Lung microvascular endothelial cell (primary cell): ENCODE measurements at places on chromosomes 2 and 18. TPM values are rescaled to one million over a fixed set of nuclear protein-coding genes. Genes with fewer than 3 reads are reported as not detected.

The MYO7B gene
- under 0.01 TPM in 2 replicates for total RNA-seq

The NEB gene
- 0.65 and 0.99 TPM in 2 replicates for total RNA-seq

GRCh38 chr2:28628987-28629386 lies 122.6 kb upstream of the PPP1CB start:
- DNase-seq: no peak

DNA sequence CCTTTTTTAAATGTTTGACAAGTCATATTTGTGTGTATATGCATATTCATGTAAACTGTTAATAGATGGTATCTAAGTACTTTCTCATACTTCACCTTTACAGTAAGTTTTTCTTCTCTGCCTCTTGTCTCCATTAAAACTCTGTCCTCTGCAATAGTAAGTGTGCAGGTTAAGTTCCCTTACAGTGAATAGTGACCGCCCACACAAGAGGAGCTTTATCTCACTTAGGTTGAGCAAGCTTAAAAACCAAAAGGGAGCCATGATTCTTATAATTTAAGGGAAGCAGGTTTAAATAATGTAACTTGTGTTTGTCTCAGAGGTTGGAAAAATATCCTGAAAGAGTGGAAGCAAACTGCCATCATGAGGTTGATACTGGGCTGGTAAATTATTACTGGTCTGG lies 61.3 kb downstream of the MRPS9 start:
- DNase-seq: no peak

GRCh38 chr2:219544567-219544966 lies 739 bp downstream of the TMEM198 start:
- DNase-seq: no peak

- DNase-seq: no peak
Measured at GRCh38 chr2:156459720-156460119, 23.5 kb downstream of the GPD2 start.

GRCh38 chr2:120919771-120920453 lies 184.2 kb downstream of the GLI2 start:
- DNase-seq: no peak

- DNase-seq: no peak
Measured at GRCh38 chr2:226969417-226970080, 133.7 kb downstream of the RHBDD1 start.

- DNase-seq: no peak
Measured at GRCh38 chr18:46696268-46696667, 39.2 kb upstream of the LOXHD1 start.
